ENCODE measurements at places on chromosomes 5 and 9.

DNA sequence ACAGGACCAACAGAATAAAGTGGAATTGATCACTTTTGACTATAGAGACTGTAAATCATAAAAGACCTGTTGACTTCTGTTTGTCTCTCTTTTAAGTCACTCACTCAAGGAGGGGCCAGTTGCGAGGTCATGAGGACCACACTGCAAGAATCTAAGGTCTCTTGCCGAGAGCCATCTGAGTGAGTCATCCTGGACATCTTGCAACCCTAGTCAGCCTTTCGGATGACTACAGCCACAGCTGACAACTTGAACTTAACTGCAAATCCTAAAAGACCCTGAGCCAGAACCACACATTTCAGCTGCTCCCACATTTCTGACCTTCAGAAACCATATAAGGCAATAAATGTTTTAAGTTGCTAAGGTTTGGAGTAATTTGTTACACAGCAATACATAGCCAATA is 129.7 kb upstream of the RAD23B start:
- no peak for DNase-seq

- no peak for DNase-seq
These were observed 26.6 kb downstream of the MORN5 start for GRCh38 chr9:122186301-122186700.

DNA sequence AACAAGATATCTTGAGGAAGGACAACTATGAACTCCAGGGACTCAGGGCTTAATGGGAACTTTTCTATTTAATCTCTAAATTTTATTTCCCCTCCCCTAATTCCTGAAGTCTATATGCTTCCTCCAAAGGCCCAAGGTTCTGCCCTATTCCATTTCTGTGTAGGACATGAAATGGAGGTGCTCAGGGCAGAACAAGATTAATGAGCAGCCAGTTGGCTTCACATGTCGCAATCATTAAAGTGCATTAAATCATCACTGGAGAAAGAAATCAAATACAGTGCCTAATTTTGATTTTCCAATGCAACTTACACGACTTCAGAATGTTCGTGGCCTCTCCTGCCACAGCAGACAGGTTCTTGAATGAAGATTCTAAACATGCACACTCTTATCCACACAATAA is 862.1 kb downstream of the PTPRD start:
- no peak for DNase-seq

DNA sequence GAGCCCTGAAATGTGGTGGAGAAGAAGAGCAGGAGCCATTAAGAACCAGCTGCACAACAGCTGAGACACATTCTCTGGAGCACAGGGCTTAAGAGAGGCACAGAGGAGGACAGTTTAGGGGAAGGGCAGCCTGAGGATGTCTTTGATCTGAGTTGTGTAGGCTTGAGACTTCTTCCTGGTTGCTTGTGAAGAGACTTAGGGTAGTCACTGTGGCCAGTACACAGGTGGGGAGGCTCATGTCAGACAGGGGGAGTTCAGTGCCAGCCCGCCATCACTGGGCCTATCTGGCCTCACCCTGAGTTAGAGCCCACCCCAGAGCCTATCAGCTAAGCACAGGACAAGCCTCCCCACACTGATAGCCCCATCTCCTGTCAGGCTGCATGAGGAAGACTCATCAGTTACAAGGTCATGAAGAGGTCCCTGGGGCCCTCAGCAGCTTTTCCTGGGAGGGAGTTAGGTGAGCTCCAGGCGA is 19.8 kb downstream of the SLC22A4 start:
- DNase-seq = no peak

DNA sequence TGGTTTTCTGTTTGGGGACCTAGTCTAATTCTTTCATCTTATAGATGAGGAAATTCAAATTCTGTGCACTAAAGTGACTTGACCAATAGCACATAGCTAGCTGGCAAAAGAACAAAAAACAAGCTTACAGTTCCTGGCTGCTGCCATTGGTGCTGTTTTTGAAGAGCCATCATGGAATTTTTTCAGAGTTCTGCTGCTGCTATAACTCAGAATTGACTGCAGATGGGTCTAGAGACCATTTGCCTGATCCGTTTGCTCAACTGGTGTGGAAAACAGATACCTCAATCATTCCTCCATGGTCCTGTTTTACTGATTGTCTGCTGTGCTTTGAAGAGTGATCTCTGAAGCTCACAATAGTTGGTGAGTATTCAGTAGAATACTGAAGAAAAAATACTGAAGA is 15.2 kb downstream of the FBXL7 start:
- no peak for DNase-seq

DNA sequence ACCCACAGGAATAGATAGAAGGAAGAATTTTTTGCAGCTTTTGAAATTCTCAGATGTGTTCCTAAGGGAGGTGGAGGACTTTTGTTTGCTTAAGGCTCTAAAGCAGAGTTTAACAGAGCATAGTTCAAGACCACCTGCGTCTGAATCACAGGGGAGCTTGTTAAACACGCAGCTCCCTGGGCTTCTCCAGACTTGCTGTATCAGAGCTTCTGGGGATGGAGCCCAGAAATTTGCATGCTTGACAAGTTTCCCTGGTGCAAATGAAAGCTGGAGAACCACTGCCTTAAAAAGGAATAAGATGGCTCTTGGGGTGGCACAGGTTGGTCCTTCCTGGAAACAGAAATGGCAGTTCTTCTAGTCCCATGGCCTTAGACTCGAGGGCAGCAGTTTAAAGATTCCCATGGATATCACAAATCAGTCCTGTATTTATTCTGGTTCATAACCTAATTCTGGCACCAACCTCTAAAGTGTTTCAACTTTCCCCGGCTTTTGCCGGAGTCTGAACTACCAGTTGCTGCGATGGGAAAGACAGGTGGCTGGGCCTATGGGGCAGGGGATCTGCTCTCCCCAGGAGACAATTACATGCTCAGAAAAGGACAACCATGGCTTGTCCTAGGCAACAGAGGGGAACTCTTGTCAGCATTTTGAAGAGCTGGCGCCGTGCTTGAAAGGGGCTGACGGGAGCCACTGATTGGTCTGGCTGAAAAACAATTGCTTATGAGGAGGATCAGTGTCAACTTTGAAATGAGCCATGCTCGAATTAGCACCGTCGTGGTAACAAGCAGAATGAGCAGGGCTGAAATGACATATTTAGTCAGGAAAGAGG is 599.6 kb downstream of the CCDC171 start:
- no peak for DNase-seq
